Astrocyte of the hippocampus (primary cell): ENCODE measurements at places on chromosomes 12 and 14.

GRCh38 chr12:46494424-46494823 lies 121.9 kb upstream of the SLC38A2 start:
- DNase-seq = peak; percentile 74

DNA sequence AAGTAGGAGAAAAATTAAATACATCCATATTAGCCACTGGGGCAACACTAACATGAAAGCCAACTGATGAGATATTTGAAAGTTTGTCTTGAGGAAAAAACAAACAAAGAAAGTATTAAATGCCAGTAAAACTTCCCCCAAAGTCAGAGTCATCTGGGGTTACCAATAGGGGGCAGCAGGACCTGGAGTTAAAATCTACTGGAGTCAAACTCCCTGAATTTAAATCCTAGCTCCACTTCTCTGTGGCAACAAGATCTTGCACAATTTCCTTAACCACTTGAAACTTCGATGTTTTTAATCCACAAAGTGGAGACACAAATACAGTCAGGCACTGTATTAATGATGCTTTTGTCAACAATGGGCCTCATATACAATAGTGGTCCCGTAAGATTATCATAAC lies 14.4 kb downstream of the PLEKHG7 start:
- no peak for DNase-seq

GRCh38 chr12:118488034-118488433 lies 111.7 kb downstream of the SUDS3 start:
- no peak for DNase-seq

- DNase-seq = no peak
Measured at GRCh38 chr12:15320881-15321280, 1.4 kb upstream of the PTPRO start.

GRCh38 chr12:47757840-47758583 lies 668 bp downstream of the RAPGEF3 start:
- no peak for DNase-seq

GRCh38 chr12:97168804-97169203 lies 261.7 kb downstream of the NEDD1 start:
- DNase-seq = no peak

DNA sequence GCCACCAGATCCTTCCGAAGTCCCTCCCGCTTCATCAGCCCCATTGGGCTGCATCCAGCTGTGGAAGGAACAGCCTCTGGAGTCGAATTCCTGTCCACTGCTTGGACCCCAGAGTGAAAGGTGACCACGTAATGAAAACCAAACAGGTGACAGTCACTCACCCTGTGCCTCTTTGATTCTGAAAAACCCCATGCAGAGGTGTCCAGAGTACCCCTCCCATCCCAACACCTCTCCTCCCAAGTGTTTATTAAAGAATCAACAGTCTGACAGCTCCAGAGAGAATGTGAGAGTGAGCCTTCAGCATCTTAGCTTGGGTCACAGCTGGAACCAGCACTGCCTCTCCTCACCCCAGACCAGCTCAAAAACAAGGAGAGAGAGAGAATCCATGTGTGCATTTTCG lies 178.6 kb upstream of the NOS1 start:
- DNase-seq = no peak

GRCh38 chr12:53808023-53808705 lies 56.4 kb upstream of the CISTR start:
- DNase-seq = no peak

GRCh38 chr14:22646570-22647254 lies 2.6 kb upstream of the OR6J1 start:
- DNase-seq = no peak

- peak; percentile 88 for DNase-seq
Measured at GRCh38 chr12:1117970-1118563, 127.0 kb downstream of the ERC1 start.

- DNase-seq = no peak
Measured at GRCh38 chr14:39350866-39351265, 81.4 kb downstream of the FBXO33 start.

DNA sequence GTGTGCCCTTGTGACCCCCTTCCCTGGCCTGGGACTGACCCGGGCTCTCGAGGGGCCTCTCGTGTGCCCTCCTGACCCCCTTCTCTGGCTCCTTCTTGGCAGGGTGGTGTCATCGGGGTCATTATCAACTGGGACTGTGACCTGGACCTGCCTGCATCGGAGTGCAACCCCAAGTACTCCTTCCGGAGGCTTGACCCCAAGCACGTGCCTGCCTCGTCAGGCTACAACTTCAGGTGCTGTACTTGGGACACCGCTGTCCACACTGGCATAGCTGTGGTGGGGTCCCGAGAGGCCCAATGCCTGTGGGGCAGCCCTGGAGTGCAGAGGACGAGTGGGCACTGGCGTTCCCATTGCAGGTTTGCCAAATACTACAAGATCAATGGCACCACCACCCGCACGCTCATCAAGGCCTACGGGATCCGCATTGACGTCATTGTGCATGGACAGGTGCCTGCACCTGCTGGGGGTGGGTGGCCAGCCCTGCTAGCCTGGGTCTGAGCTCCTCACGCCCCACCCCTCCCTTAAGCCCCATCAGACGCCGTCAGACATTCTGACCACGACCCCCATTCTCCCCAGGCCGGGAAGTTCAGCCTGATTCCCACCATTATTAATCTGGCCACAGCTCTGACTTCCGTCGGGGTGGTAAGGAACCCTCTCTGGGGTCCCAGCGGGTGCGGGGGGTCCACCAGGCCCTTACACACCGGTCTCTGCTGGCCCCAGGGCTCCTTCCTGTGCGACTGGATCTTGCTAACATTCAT lies 2.5 kb downstream of the P2RX2 start:
- no peak for DNase-seq

- no peak for DNase-seq
Measured at GRCh38 chr14:100361626-100362025, 38.5 kb downstream of the SLC25A47 start.

- DNase-seq = peak; percentile 94
Measured at GRCh38 chr12:45268672-45269411, 52.9 kb downstream of the ANO6 start.

GRCh38 chr14:95033031-95033430 lies 124.3 kb downstream of the DICER1 start:
- no peak for DNase-seq

- no peak for DNase-seq
Measured at GRCh38 chr14:33738491-33738890, 212.4 kb downstream of the EGLN3 start.

- DNase-seq = peak; percentile 26
Measured at GRCh38 chr12:116693286-116694227, 44.3 kb downstream of the SPRING1 start.

DNA sequence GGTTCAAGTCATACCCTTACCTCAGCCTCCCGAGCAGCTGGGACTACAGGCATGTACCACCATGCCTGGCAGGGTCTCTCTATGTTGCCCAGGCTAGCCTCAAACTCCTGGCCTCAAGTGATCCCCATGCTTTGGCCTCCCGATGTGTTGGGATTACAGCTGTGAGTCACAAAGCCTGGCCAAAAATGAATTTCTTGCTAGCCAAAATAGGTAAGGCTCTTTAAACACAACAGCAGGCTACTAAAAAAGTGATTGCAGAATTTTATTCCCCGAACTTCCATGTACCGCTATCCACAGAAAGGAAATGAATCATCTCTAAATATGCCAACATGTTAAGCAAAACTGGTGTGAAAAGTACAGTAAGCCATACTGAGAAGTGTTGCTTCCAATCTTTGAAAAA lies 50.6 kb downstream of the WDHD1 start:
- peak; percentile 63 for DNase-seq

GRCh38 chr12:43196268-43196907 lies 355.6 kb downstream of the ADAMTS20 start:
- DNase-seq = no peak

GRCh38 chr14:23381871-23382270 lies 5.0 kb downstream of the CMTM5 start:
- no peak for DNase-seq

DNA sequence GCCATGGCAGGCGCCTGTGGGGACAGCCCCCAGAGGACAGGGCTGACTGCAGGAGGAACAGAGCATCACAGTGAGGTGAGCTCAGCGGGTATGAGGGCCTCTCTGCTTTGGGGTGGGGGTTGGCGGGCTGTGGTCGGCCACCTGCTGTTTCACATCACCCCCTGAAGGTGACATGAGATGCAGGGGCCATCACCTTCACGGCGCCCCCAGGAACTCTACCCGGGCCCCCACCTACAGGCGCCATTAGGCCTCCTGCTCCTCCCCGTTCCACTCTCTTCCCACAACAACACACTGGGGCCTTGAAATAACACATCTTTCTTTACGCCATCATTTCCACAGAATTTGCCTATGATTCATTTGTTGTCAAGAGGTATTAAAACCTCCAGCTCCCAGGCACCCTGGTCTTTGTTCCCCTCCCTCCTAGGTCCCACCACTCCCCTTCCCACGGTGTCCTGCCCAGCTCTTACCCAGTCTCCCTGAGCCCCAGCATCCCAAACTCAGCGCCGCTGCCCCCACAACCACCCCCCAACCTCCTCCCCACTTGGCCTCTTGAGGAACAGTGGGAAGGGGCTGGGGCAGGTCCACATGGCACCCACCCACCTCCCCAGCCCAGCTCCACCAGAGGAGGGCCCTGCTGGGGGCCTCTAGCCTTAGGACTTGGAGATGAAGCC lies 12.7 kb upstream of the HDAC7 start:
- no peak for DNase-seq

- DNase-seq = no peak
Measured at GRCh38 chr12:88544991-88545980, 35.0 kb downstream of the KITLG start.

- DNase-seq = no peak
Measured at GRCh38 chr12:45893240-45893639, 97.1 kb downstream of the SCAF11 start.

DNA sequence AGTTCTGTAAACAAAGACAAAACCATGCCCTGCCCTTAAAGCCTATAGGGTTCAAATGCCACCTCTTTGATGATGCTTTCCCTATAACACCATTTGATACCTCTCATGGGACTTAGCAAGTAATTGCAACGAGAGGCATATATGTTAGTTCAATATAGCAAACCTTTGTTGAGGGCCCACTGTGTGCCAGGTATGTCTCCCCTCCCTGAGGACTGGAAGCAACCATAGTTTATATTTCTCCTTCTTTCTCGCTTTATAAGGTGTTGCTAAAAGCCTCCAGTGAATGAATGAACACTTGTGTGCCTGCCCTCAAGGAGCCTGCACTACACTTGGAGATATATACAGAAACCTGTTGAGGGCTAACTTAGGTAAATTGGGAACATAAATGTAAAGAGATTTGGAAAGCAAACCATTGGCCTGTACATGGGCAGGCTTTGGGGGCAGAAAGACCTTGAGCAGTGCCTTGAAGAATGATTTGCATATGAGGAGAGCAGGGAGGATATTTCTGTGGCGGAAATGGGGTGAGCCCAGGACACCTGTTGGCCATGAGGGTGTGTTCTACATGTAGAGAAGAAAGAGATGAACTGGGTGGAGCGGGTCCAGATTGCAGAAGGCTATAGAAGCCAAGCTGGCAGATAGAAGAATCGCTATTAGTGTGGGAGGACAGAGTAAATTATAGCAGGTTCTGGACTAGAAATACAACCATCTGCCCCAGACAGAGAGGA lies 1.8 kb upstream of the CKAP4 start:
- no peak for DNase-seq

DNA sequence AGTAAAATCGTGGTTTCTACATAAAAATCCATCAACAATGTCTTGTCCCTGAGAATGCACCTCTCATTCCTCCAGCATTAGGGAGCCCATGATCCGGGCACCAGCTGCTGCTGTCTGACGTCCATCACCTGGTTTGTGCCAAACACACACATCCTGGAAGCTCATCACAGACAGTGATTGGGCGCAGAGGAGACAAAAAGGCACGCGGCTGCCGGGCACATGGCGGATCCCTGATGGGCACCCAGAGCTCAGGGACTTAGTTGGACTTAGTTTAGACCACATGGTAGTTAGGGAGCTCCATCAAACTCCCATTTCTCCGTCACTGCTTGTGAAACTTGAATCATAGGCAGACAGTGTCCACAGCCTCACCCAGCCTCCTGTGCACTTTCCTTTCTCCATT lies 1059.3 kb downstream of the TMEM121 start:
- no peak for DNase-seq

DNA sequence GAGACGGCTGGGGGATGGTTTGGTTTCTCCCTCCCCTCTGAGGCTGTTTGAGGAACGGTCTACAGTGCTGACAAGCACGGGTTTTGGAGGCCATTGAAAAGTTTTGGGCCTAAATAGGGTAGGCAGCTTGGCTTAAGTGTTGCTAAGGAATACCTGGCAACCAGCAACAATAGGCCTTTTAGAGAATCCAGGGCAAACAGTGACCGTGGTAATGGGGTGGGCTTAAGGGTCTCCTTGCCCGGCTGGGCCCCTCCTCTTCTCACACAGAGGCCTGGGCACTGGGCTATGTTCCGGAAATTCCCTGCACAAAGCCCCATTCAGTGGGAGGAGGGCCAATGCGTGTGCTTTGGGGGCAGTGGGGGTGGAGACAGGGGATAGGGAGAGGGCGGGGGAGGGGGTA lies 55.4 kb downstream of the ASCL1 start:
- DNase-seq = no peak

DNA sequence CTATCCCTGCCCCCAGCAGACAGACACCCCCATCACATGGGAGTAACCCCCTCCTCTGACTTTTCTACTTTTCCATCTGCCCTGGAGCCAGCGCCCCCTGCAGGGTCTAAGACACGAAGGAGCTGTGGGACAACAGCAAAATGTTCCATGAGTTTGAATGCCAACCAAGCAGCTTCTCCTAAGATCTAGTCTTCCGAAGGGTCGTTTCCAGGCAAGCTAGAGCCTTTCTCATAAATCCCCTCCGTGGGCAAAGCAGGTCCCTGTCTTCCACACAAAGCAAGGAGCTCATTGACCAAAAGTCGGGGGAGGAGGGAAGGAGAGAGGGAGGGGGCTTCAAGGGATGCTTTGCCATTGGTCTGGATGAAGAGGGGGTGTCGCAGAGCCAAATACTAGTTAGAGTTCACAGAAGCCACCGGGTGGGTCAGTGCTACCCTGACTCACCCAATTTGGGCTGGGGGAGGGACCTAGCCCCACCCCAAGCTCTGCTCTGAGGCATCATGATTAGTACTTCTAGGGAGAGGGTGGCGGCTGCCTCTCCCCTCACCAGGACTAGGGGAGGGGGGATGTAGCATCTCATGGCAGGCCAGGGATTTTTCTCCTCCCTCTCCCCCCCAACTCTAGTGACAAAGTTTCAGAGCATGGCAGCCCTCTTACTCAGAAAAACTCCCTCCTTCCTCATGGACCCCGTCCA lies 1.6 kb downstream of the MSI1 start:
- peak; percentile 75 for DNase-seq

DNA sequence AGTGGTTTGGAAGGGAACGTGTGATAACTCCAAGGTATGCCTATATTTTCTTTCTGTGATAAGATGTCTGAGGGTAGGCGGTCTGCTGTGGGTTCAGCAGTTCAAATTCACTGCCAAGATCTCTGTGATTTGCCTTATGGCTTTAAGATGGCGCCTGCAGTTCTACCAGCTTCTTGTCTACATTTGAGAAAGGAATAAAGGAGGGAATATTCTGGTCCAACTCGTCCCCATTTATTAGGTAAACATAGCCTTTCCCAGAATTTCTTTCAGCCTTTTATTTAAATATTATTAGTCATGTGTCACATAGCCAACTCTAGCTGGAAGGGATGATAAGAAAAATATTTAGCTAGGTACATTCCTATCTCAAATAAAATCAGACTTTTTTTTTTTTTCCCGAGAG lies 48.8 kb downstream of the KCNJ8 start:
- peak; percentile 1 for DNase-seq

GRCh38 chr12:124423761-124424515 lies 129.0 kb downstream of the RFLNA start:
- no peak for DNase-seq

- no peak for DNase-seq
Measured at GRCh38 chr14:39267608-39268005, 33.9 kb downstream of the MIA2 start.
